CD4-positive, alpha-beta T cell treated with Interleukin-10 for 1 hour (primary cell): ENCODE measurements at places on chromosomes 6 and 20.

DNA sequence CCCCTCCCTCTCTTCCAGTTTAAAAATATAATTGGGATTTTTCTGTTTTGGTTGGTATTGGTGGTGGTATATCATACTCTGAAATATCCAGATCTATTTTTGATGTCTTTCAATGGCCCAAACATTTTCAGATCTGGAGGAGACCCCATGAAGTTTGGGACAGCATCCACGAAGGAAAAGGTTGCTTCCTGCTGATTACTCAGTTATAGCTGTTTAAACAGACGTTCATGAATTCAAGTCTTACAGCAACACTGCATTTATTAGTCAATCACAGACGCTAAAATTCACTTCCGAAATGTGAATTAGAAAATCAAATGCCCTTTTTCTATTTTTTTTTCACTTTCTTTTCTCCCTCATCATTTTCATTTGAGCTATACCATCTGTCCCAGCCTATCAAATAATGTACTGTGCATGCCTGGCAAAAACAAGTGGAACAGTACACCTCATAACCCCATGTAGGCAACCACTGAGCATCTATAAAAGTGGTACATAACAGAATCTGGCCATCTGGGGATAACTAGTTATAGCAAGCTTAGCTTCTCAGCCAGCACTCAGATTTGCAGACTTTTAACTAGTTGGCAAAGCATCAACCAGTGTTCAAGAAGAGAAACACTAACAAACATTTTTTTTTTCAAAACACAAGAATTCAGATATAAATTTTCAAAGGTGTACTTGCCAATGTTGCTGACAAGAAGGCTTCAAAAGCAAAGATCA lies 124.5 kb downstream of the HIVEP2 start:
- peak; percentile 38 for DNase-seq

DNA sequence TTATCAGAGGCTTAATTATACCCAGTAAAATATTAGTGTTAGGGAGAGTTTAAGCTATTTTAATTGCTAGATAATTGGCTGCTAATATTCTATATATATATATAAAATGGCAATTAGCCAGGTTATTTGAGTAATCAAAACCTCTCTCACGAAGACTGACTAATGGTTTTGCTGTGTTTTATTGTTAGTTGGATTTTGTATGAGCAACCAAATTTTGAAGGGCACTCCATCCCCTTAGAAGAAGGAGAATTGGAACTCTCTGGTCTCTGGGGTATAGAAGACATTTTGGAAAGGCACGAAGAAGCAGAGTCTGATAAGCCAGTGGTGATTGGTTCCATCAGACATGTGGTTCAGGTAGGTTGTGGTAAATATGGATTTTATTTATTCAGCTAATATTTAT lies 102.2 kb downstream of the RTN4IP1 start:
- no peak for DNase-seq

- no peak for DNase-seq
Measured at GRCh38 chr20:58800134-58800871, 50.4 kb downstream of the GNAS-AS1 start.

DNA sequence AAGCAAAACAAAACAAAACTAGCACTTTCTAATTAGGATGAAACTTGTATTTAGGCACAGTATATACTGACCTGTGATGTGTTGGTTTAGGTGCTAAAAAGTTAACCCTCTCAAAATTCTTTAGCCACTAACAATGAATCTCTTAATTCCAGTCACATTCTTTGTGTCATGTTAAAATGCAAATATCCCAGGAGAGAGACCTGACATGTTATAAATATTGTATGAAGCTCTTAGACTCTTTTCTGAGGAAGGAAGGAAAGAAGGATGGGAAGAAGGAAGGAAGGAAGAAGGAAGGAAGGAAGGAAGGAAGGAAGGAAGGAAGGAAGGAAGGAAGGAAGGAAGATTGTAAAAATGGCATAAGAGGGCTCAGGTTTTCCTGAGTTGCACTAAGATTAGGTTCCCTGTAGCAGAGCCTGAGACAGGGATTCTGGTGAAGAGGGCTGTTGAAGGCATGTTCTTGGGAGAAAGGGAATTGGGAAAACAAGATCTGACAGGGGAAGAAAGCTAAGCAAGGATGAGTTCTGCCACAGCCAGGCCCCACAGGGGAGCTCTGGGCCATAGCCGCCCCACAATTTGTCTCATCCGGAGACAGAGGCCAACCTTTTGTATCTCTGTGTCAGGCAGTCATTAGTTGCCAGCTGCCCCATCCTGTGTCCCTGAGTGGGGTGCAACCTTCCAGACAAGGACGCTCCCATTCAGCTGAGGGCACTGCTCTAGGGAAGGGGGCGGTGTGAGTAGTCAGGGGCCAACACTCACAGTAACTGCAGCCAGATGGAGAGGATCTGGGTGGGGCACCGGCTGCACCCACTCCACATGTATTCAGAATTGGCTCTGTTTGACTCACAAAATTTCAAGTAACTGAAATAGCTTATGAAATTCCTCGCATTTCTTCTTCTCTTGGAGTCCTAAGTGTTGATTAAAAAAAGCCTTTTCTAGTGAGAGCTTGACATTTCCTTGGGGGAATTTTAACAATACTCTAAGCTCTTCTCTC lies 189.3 kb upstream of the ARG1 start:
- no peak for DNase-seq

DNA sequence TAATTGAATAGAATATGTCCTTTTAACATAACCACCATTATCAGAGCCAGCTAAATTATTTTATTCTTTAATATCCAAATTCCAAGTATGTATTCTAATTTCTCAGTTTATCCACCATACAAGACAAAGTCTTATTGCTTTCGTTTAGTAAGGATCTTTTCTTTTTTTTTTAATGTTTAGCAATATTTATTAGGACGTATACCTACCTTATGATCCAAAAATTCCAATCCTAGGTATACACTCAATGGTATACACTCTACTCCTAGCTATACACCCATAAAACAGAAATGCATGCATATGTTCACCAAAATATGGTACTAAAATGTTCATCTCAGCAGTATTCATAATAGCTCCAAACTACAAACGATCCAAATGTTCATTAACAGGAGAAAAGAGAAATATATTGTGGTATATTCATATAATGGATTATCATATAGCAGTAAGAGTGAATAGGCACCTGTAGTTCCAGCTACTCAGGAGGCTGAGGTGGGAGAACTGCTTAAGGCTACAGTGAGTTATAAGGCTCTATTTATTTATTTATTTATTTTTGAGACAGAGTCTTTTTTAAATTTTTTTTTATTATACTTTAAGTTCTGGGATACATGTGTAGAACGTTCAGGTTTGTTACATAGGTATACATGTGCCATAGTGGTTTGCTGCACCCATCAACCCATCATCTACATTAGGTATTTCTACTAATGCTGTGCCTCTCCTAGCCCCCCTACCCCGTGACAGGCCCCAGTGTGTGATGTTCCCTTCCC lies 17.3 kb downstream of the TNFAIP3 start:
- peak; percentile 64 for DNase-seq

DNA sequence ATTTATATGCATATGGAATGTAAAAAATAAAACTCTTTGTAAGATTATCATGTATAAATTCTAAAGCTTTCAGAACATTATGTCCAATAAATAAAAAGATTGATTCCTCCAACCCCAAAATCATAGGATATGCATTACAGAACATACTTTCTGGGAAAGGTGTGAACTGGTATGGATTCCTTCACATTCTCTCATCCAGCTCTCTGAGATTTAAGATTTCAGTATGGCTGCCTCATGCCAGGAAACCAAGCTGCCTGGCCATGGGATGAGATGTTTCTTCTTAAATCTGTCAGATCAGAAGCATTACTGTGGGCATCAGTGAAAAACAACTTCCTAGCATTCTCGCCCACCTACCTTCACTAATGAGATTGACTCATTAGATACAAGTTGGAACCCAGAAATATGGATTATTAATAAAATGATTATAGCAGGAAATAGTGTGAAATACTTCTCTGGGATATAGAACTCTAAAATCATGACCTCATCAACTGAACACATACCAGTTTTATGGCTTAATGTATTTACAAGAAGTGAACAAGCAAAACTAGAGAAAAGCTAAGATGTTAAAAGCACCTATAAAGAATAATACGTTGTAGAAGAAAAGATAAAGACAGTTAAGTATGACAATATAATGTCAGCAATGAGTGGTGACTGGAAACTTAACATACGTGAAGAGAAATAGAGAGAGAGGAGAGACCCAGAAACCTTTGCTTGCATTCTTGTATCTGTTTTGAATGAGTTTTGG lies 171.6 kb upstream of the PHACTR1 start:
- DNase-seq: no peak

DNA sequence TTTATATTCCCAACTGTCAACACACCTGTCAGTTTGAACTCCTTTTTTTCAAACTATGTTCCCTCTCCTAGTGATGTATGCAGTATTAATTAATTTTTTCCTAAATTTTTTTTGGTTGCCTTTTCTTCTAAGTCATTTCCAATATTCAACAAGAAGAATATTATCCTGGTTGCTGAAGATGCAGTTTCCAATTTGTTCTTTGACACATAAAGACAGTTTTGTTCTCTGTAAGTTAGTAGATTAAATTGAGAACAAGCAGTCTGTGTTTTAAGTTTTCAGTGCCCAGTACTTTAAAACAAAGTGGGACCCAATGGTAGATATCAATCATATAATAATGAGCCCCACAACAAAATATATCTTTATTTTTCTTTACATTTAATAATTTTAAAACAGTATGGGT lies 47.3 kb downstream of the GJA1 start:
- no peak for DNase-seq

- DNase-seq: peak; percentile 93
Measured at GRCh38 chr20:34704177-34705007, at the start of gene TP53INP2. TSS of gene TP53INP2 (plus strand) at chr20:34704344. CDS start at chr20:34708740, 4,396 bp downstream.

GRCh38 chr20:237489-237888 lies 10.4 kb downstream of the DEFB129 start:
- peak; percentile 9 for DNase-seq

GRCh38 chr6:144302701-144303372 lies 17.7 kb downstream of the UTRN start:
- no peak for DNase-seq

GRCh38 chr6:162814426-162814973 lies 86.7 kb downstream of the PACRG start:
- no peak for DNase-seq

GRCh38 chr6:161268531-161269210 lies 5.2 kb downstream of the AGPAT4 start:
- DNase-seq: no peak

DNA sequence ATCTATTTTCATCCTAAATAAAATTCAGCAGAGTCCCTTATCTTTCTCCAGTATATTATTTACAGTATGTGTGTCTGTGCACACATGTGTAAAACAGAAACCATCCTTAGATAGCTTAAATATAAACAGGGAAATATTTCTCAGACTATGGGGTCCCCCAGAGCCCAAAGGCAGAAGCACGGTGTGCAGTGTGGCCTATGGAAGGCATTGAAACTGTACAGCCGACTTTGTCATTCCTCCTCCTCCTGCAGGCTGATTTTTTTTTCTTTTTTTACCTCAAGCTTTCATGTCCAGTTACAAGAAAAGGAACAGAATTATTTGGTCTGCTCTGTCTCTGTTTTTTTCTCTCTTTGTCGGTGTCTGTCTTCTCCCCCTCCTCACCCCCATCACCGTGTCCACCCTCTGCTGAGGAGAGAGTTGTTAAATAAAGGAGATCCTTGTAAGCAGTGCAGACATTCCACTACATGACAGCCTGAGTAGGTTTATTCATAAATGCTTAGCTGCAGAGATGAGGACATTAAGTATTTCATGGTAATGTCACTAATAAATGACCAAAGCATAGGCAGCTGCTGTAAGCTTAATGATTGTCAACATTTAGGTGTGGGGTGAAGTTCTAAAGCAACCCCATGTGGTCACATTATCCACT lies 31.8 kb upstream of the SLC35D3 start:
- DNase-seq: no peak

DNA sequence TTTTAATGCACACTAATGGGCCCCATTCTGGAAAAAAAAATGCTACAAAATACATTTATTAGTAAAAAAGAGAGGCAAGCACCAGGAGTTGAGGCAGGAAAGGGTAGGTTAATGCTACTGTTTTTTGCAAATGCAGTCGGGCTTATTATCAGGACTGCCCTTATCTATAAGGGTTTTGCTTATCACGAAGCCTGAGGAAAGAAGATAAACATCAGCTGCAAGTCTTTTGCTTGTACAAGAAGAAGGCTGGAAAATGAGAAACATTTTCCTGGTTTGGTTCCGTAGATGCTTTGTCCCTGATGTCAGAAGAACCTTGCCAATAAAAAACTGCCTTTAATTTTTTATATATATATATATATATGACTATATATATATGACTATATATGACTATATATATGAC lies 189.3 kb upstream of the VGLL2 start:
- DNase-seq: no peak

- DNase-seq: no peak
Measured at GRCh38 chr6:30113003-30113759, at the start of gene TRIM31. TSS of gene TRIM31 (minus strand) at chr6:30113090. CDS start at chr6:30112805, 285 bp downstream.

DNA sequence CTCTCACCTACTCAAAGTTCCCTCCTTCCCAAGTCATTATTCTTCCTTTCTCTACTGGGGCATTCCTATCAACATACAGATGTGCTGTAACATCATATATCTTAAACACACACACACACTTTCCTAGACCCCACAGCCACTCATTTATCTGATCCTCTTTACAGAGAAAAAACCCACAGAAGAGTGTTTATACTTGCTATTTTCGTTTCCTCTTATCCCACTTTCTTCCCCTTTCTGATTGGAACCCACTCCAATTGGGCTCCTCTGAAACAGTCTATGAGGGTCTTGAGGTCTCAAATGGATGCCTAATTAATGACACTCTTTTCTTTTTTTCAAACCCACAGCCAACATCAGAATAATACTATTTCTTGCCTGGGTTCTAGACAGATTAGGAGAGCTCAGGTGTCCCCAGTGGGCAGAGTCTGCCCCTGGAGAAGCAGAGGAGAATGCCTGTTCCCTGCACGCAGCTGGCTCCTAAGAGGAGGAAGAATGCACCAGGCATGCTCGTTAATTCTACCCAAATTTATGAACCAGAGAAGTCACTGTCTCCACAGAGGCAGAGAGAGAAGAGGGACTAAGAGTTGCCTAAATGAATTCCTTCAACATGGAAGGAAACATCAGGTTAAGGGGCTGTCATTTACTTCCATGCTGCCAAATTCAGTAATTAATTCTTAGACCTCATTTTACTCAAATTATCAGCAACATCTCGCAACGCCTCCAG lies 65.9 kb downstream of the CRYBG1 start:
- DNase-seq: no peak
